ENCODE measurements at places on chromosomes 7 and 10.

- DNase-seq = no peak
Measured at GRCh38 chr7:484356-485101, 35.1 kb downstream of the PDGFA start.

GRCh38 chr7:41122256-41122987, 580.5 kb downstream of the INHBA start:
- DNase-seq = no peak

DNA sequence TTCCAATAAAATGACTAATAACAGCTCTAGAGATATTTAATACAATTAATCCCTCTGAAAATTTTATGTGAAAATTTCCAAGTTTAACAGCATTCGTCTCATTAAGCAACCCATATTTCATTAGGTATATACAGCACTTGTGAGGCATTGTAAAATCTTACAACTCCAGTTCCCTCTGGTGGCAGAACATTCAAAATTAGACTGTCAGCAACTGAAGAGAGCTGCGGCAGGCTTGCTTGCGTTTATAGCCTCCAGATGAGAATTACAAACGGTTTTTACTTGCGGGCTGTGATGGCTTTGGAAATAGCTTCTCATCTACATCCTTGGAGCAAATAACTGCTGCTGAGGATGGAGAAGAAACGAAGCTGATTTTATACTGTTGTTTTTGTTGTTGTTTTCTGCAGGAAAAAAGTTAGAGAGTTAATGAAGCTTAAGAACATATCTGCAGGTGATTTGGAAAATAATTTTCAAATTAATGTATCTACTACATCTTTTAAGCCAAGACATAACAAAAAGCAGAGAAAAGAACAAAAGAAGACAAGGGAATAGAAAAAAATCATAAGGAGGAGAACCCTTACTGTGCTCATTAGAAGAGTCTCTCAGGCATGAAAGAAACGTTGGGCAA, 171.3 kb downstream of the MAGI2 start:
- no peak for DNase-seq

GRCh38 chr7:141287936-141288335, 214.1 kb downstream of the TMEM178B start:
- no peak for DNase-seq

DNA sequence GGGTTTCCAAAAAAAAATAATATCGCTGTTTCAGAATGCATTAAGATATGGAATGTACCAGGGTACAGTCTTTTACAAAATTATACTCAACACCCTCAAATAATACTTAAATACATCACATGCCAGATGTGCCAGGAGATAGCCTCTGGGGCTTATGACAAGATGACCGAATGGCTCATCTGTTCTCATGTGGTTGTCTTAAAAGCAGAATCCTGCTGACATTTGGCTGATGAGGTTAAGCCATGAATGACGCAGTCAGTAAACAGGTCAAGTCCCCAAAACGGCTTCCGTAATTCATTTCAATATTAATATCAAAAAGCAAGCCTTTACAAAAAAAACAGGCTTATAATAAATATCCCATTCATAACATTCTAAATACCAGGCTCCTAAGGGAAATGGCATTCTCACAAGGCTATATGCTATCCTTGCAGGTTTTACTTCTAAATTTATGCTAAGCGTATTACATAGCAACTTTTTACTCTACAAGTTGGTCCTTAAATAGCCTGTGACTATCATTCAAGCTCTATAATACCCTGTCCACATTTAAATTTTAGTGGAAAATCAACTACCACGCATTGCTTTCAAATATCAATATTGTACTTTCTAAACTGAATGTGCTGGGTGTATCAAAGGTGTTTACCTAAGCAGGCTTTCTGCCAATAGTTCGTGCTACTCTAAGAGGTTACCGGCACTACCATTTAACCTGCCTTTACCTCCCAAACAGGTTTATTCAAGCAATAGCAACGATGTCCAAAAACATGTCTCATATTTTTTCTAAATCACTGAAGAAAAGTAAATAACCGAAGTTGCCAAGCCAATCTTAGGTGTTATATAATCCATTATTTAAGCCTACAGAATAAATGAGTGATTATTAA, 15.6 kb downstream of the SMURF1 start:
- no peak for DNase-seq

DNA sequence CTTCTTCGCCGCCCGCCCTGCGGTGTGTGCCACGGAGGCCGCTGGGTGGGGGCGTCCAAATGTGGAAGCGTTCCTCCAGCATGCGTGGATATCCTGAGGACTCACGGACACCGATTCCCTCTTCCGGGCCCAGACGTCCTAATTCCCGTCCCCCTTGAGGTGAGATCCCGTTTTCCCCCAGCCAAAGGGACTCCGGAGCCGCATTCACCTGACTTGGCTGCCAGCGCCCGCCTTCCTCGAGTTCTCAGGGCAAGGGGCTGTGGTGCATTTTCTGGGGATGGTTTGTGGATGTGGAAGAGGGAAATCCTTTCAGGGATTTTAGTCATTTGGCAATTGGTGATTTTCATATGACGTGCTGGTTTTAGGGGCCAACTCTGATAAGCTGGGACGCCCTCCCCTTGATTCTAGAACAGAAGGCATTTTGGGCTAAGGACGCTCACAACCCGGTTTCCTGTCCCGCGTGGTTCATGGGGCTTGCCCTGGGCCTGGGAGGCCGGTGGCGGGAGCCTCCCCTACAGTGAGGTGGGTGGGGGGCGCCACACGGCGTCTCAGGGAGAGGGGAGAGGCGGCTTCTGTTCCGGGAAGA, 165.4 kb downstream of the ACTR3B start:
- no peak for DNase-seq

- no peak for DNase-seq
Measured at GRCh38 chr10:130018730-130019185, 54.7 kb upstream of the EBF3 start.

GRCh38 chr7:30225863-30226613, 58.4 kb upstream of the ZNRF2 start:
- peak; percentile 83 for DNase-seq

DNA sequence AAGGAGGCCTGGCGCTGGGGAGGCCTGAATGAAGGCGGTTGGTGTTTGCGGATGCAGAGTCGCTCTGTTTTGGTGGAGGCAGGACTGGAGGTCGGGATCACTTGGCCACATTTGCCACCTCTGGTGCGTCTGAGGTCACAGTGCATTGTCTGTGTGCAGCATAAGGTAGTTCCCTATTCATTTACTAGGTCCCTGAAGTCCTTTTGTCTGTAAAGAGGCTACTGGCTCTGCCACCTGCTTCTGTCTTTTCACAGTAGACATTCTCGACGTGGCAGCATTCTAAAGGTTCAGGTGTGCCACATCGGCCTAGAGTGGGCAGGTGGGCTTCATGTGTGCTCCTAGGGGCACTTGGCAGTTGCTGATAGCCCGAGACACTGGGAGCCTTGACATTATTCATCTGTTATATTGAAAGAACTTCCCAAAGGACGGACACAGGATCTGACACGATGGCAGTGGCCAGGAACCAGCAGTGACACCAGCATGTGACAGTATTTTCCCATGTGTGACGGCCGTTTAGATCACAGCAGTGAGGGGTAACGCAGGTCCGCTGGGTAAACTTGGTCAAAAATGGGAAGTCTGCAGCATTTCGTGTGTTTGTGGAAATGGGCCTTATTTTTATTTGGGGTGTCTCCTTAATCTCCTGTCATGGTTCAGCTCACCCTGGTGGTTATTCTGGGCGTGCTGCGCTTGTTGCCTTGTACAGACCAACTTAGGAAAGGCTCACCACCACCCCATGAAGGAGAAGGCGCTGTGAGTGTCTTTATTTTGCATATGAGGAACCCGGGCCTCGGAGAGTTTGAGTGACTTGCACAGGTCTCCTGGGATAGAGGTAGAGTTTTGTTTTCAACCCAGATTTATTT, 5.9 kb downstream of the MGMT start:
- DNase-seq = no peak

- DNase-seq = no peak
Measured at GRCh38 chr7:73382934-73383503, 50.6 kb upstream of the FZD9 start.

- DNase-seq = no peak
Measured at GRCh38 chr7:24742506-24743162, 14.6 kb downstream of the GSDME start.

DNA sequence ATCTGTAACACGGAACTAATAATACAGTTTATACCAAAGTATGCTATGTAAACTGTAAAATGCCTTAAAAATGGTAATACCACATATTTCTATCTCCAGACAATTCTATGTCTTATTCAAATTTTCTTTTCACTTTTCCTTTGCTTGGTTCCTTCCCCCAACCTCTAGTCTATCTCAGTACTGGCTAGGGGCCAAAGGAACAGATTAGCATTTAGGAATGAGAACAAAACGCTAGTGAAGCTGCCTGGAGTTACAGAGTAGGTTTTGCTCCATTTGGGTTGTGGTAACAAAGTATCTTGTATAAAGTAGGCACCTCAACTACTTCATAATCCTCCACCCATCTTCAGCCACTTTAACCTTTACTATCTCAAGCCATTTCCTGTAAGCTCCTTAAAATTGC, 94.1 kb downstream of the HBP1 start:
- no peak for DNase-seq

DNA sequence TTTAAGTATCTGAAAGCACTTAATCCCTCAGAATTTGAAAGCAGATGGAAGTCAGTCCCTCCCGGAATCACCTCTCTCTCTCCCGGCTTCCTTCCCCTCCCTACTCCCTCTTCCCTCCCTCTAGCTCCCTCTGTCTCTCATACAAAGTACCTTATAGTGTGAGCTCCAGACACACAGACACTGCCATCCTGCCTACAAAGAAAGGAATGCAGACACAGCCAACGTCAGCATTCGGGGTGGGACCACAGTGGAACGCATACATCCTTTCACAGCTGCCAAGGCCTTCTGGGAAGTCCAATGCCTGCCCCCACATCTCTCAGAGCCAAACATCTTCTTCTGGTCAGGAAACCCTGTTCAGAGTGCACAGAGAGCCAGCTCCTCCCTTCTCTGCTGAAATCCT, 9.3 kb downstream of the NOD1 start:
- no peak for DNase-seq

- DNase-seq = peak; percentile 11
Measured at GRCh38 chr7:50531401-50531911, 33.7 kb downstream of the DDC start.

DNA sequence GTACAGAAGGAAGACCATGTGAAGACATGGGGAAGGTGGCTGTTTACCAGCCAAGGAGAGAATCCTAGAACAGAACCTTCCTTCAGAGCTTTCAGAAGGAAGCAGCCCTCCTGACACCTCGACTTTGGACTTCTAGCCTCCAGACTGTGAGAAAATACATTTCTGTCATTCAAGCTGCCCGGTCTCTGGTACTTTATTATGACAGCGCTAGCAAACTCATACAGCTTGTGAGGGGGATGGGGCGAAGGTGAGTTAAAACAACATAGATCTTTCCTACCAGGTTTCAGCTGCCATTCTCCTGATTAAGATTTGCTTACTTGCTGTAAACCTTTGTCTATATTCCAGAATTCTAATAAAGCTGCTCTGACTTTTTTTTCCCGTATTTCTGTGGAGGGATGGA, 14.9 kb upstream of the ZNF248 start:
- DNase-seq = no peak

All from GM12865 (cell line).